ENCODE measurements at places on chromosomes 2 and 18.

GRCh38 chr2:172829229-172829628, 93.6 kb downstream of the RAPGEF4 start:
- no peak for DNase-seq

DNA sequence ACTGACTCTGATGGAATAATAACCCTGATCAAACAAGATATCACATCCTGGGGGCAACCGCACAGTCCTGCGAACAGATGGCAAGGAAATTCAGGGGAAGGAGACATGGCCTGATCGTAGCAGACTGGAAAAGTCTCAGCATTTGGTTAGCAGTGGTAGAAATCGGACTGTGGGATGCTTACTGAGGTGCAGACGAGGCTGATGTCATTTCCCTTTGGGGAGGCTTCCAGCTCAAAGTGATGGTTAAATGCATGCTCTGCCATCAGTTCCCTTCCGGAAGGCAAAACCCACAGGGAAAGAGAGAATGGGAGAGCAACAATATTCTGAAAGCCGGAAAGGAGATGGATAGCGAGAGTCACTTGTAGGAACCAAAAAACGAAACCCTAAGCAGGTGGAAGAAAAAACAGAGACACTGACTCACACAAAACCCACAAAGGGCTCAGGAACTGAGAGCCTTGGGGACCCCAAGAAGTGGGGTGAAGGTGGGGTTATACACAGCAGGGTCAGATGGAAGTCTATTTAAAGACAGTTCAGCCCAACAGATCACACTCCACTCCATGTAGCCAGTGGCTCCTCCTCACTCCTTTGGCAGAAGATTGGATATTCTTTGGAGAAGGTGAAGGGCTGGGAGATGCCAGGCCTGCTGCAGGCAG, 93.1 kb downstream of the INPP5D start:
- DNase-seq: no peak

DNA sequence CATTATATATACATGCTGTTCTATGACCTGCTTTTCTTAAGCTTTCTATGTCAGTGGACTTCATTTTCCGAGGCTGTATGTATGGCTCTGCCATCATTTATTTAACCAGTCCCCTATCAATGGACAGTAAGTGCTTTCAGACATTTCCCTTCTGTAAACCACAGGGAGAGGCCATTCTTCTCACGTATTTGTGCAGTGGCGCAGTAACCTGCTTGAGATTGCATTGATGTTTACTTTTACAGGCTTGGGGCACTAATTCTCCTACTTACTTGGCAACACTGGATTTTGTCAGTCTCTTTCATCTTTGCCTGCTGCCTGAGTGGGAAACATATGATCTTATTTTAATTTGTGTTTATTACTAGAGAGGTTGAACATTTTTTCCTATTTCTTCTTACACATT, 52.1 kb downstream of the BOLA3 start:
- no peak for DNase-seq

DNA sequence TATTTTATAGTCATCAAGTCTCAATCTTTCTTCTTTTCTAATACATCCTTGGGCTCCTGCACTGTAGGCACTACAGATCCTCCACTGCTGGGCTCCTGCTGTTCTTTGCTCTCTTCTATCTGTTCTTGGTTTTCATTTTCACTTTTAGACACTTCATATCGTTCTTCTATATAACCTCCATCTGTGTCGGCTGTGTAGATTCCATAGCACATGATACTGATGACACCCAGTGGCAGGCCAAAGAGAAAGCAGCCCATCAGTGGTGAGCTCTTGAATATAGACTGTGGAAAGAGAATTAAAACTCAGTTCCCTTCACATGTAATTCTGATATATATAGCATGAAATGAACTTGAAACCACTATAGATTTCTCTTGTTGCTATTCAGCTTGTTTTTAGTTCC, 38.0 kb downstream of the TMX3 start:
- DNase-seq: no peak

DNA sequence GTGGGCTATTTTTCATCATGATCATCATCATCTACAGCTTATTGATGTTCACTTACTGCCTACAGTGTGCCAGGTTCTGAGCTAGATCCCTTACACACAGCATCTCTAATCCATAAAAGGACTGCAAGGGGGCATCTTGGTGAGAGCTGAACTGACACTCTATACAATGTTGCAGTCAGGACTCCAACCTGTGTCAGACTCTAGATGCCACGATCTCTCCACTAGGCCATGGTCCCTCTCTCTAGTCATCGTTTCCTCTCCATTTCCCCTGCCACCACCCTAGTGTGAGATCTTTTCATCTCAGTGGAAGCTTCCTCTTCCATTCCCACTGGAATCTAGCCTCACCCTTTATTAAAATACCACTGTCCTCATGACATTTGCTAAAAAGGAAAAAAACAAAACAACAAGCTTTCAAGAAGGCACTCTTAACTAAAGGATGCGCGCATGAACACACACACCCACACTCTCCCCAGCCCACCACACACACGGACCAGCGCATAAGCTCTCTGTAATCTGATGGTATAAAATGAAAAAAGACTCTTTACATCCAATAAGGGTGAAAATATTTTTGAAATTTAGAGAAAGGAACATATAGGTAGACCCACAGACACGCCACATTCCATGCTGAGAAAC, 93.4 kb upstream of the THOC1 start:
- no peak for DNase-seq

GRCh38 chr2:114405247-114406116, 37.0 kb upstream of the DPP10 start:
- no peak for DNase-seq

DNA sequence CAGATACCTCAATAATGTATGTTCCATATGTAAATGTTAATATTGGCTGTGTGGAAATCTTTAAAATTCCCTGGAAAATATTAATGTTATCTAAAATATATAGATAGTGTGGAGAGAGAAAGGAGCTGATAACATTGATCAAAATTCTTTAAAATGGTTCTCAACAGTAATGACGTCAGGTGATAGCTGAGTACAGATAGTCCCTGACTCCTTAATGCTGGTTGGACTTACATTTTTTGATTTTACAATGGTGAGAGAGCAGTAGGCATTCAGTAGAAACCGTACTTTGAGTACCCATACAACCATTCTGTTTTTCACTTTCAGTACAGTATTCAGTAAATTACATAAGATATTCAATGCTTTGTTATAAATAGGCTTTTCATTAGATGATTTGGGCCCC, 146.6 kb downstream of the GALNT3 start:
- DNase-seq: no peak

DNA sequence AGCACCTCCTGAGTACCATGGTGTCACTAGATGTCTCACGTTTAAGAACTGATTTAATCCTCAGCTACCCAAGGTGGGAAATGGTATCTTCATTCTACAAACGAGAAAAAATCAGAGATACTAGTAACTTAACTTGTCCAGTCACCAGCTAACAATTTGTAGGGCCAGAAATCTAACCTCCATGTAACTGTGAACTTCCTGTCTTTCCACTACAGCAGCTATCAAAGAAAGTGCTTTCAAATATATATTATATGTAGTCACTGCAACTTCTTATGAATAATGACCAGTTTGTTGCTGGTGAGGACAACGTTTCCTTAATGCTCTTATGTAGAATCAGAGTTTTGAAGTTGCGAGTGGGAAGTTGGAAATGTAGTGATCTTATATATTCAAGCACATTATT, 1.9 kb downstream of the REV1 start:
- no peak for DNase-seq

DNA sequence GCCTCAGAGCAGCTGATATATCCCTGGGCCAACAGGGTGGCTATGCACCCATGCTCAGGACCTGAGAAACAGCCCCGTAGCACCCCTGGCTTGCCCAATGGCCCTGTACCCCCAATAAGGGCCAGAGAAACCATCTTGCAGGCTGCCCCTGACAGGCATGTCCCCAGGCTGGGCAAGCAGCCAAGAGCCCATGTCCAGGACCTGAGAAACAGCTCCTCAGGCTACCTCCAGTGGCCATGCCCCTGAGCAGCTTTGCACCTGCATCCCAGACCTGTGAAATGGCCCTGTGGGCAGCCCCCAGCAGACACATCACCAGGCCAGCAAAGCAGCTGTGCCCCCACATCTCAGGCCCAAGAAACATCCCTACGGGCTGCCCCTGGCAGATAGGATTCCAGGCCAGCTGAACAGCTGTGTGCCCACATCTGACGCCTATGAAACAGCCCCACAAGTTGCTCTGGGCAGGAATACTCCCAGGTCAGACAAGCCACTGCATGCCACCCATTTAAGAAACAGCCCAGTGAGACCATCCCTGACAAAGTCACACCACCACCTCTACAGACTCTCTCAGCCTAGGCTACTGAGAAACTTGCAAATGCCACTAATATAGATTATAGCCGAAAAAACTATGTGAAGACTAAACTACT, 84.1 kb downstream of the TMEM237 start:
- no peak for DNase-seq

- DNase-seq: no peak
These were observed 130.8 kb downstream of the COMMD1 start for GRCh38 chr2:62036229-62036628.

- no peak for DNase-seq
These were observed 1780.3 kb upstream of the LRRTM1 start for GRCh38 chr2:82084679-82085392.

DNA sequence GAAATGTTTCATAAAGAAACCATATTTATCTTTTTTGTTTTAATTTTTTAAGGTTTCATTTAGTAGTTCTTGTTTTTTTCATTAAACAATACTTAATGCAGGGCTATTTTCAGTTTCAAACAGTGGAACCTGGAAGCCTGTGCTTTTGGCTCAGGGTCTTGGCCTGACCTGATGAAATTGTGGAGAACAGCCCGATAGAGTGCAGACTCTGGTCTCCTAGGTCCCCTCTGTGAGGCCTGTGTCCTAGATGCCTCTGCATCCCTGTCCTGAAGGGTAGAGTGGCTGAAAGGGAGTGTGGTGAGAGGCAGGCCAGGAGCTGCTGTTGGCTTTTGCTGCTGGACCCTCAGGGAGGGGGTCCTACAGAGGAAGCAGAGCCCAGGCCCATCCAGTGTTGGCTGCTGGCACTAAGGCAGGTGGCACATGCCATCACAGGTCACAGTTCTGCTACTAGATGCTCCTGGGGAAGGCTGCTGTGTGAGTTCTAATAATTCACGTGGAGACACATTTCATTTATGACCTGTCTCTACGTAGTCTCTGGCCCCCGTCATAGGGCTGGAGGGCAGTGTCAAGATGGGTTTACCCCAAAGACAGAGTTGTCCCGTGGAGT, 201.0 kb upstream of the COPS8 start:
- no peak for DNase-seq

- DNase-seq: no peak
These were observed 118.8 kb upstream of the B3GNT2 start for GRCh38 chr2:62076980-62077638.

DNA sequence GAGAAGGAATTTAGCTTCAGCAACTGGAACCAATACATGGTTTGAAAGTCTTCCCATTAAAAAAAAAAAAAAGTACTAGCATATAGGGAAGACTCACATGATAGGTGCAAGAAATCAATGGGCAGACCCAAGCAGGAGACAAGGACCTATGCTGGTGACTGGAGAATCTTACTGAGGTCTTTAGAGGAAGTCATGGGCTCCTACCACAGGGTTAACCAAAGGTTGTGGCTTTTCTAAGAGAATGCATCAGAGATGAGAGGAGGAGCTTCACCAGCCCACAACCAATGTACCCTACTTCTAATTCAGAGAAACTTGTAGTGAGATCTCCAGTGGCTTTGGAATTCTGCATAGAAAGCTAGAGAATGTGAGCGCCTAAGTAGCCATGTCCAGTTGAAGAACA, 207.4 kb downstream of the NCKAP5 start:
- DNase-seq: no peak

DNA sequence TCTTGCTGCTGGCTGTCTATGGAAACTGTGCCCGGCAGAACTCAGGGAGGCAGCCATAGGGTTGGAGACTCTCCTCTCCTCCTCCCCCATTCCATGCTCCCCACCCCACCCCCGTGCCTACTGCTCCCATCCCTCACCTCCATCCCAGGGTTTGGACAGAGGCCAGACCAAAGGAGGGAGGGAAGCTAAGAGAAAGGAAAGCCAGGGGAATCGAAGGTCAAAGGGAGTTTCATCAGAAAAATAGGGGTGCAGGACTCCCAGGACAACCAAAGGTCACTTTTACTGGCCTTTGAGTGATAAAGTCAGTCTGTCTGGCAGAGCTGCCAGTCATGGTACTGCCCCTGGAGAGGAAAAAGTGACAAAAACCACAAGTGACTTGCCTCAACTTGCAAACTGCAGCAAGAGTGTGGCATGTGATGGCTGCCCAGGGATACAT, 187.3 kb upstream of the CTAGE1 start:
- DNase-seq: no peak

- no peak for DNase-seq
These were observed 304.3 kb downstream of the CELF4 start for GRCh38 chr18:37261246-37261840.

DNA sequence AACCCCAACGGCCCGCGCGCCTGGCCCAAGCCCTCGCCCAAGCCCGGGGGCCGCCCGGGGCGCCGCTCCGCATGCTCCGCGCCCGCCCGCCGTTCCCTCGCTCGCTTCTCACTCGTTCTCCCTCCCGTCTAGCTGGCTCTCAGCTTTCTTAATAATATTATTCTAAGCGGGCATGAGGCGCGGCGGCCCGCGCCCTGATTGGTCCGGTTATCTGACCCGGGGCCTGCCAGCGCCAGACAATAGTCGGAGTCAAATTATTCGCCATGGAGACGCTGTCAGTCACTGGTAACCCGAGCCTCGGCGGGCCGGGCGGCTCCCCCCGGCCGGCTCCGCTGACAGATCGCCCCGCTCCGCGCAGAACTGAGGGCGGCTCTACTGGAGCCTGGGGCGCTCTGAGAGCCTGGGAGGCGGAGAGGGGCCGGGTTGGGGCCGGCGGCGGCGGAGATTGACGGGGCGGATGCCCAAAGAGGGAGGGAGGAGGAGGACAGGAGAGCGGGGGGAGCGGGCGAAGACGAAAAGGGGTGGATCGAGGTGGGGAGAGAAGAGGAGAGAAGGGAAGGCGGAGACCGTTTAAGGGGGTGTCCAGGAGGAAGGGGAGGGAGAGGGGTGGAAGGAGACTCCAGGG, at the start of gene SIX2:
TSS of gene SIX2 (minus strand) at position 150 of the 625 bp plus-strand sequence. CDS start 342 bp downstream, outside the sequence.
- no peak for DNase-seq

GRCh38 chr2:212073360-212073759, 465.2 kb downstream of the ERBB4 start:
- no peak for DNase-seq
